ENCODE measurements at places on chromosomes 7 and 10. TPM values are rescaled to one million over a fixed set of nuclear protein-coding genes. Genes with fewer than 3 reads are reported as not detected.

Gene COMMD3
- total RNA-seq, result 36.0 TPM

Gene ACHE
- 73.4 TPM for total RNA-seq

Gene ASIC3
- 1.4 TPM for total RNA-seq

Gene BAIAP2L1
- total RNA-seq, result 1.6 TPM

Gene BICC1
- total RNA-seq, result 5.8 TPM

All from diencephalon (tissue), 1 donor.